CD4-positive, alpha-beta T cell treated with Interferon gamma for 1 hour (primary cell): ENCODE measurements at places on chromosomes 4 and X.

- no peak for DNase-seq
These were observed 107.6 kb upstream of the SMIM10 start for GRCh38 chrX:134883137-134883700.

- DNase-seq: no peak
These were observed 119.2 kb downstream of the SCLT1 start for GRCh38 chr4:128974136-128974581.

DNA sequence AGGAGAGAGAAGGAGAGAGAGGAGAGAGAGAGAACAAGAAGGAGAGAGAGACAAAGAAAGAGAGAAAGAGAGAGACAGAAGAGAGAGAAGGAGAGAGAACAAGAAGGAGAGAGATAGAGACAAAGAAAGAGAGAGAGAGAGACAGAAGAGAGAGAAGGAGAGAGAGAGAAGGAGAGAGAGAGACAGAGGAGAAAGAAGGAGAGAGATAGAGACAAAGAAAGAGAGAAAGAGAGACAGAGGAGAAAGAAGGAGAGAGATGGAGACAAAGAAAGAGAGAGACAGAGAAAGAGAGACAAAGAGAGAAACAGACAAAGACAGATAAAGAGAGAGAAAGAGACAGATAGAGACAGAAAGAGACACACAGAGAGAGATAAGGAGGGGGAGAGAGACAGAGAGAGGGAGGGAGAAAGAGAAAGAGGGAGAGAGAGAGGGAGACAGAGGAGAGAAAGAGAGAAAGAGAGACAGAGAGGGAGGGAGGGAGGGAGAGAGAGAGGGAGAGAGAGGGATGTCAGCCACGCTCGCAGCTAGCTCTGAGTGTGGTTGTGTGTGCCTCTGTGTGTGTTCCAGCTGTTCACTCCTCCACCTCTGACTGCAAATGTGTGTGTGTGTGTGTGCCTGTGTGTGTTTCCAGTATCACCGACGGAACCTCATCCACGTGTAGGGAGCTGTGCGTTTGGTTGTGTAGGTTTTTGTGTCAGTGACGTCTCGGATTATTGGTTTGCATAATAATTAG is 105.8 kb downstream of the CRLF2 start:
- no peak for DNase-seq

DNA sequence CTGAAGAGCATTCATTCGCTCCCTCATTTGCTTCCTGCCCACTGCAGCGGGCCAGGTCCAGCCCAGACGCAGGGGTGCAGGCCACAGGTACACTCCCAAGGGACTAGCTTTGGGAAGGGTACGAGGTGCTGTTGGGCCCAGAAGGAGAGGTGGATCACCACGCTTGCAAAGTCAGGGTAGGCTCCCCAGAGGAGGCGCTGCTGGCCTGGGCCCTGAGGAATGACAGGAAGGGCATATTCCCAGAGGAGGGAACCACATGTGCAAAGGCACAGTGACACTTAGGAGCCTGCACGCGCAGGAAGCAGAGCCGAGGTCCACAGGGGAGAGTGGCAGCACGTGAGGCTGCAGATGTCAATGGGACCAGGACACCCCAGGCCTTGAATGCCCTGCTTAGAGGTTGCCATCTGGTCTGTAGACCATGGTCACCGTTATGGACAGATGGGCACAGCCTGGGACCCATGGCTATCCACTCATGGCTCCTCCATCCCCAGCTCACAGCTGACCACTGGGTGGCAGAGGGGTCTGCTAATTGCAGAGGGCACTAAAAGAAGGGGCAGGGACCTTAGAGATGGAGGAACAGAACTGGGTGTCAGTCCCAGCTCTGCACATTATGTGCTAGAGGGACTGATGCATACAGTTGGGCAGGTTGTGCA is 7.9 kb downstream of the HTRA3 start:
- DNase-seq: no peak

DNA sequence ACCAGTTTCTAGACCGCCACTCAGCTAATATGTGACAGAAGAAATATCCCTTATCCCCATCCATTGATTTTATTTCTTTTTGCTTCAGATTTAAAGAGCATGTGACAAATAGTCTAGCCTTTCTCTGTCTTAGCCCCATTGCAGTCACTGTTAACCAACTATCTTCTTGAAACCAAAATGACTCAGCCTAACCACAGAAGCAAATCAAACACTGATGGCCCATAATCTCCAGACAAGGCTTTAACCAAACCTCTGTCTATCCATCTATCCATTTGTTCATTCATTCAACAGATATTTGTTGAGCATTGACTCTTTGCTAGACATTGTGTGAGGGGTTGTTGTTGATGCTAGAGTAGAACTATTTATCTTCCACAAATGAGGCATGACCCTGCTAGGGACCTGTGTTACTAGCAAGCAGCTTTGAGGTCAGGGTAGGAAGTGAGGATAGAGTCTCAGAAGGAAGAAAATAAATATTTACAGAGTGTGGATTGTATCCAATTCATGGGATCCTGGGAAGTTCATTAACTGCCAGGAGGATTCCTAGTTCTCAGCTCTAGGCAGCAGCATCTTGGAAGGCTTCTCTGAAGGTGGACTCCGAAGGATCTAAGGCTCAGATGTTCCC is 22.5 kb downstream of the HNRNPH2 start:
- DNase-seq: no peak

- no peak for DNase-seq
These were observed 68.0 kb downstream of the CCNG2 start for GRCh38 chr4:77225022-77225421.
